IMR-90 (cell line): ENCODE measurements at places on chromosomes 2 and 18. TPM values are rescaled to one million over a fixed set of nuclear protein-coding genes. Genes with fewer than 3 reads are reported as not detected.

- peak; percentile 35 for DNase-seq
These were observed 49.7 kb upstream of the CD28 start for GRCh38 chr2:203656522-203657287.

DNA sequence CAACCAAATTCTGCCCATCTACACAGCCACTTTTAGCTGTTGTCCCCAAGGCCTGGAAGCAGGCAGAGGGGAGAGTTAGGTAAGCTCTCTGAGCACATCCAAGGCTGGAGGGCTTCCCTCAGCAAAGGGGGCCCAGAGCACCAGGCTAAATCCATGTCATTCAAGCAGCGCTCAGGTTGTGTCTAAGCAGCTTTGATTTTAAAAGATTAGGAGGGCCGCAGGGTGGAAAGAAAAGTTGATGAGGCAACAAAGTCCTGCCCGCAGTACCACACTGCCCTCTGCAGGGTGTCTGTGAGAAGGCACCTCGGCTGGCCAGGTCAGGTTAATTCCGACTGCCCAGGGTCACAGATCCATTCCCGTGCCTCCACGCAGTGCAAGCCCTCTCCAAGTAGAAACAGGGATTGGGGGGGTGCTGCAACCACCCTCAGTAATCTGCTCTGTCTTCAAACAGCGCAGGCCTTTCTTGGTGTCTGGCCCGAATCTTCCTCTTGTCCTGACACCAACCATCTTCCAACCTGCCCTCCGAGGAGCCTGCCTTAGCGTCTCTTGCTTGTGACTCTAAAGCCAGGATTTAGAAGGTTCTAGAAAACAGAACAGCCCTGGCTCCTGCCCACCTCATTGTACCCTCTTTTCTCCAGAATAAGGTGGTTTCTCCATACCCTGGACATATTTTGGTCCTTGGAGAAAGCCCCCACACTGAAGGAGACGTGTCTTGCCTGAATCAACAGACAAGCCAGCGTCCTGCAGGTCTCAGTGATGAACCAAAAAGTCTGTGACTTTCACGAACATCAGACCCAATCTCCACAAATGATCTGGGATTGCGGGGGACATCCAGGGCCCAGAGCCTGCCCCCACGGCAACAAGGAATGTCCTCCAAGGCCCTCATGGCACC is 289.2 kb downstream of the TNS1 start:
- peak; percentile 72 for DNase-seq

DNA sequence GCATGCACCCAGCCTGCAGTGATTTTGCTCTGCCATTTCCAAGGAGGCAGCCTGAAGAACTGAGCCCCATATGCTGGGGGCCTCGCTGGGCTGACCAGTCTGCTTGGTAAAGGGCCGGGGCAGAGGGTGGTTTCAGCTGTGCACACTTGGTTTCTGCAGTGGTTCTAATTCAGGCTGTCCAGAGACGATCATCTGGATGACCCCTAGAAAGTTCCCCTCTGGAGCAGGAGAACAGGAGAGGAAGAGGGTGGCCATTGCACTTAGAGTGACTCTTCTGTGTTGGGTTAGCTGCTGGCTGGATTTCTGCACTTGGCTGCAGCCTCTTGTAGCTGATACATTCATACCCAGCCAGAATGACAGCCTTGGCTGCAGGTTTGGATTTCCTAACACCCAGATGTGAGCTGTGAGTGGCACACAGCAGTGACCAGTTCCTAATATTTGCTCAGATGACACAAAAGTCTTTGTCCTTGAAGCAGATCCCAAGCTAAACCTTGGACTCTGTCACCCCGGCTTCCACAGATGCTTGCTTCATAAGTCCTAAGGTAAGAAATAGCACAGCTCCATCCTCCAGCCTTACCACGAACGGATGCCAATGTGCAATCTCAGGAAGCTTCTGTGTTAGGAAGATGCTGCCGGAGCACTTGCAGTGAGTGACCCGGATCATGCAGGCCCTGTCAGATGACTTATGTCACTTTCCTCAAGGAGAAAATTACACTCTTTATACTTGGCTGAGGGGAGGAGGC is 105.6 kb downstream of the HNRNPLL start:
- no peak for DNase-seq

GRCh38 chr2:211611061-211611518 is 927.5 kb downstream of the ERBB4 start:
- DNase-seq = no peak

DNA sequence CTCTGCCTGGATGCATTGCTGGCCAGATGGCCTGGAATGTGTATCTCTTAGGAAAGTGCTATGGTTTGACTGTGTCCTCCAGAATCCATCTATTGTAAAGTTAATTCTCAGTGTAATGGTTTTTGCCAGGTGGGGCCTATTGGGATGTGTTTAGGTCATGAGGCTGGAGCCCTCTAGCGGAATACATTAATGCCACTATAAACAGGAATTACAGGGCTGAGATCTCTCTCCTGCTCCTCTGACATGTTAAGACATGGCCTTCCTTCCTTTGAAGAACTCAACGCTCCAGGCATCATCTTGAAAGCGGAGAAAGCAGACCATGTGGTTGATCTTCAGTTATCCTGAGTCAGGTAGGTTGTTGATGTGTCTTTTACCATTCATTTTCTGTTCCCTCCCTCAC is 276.4 kb downstream of the RPIA start:
- DNase-seq = no peak

DNA sequence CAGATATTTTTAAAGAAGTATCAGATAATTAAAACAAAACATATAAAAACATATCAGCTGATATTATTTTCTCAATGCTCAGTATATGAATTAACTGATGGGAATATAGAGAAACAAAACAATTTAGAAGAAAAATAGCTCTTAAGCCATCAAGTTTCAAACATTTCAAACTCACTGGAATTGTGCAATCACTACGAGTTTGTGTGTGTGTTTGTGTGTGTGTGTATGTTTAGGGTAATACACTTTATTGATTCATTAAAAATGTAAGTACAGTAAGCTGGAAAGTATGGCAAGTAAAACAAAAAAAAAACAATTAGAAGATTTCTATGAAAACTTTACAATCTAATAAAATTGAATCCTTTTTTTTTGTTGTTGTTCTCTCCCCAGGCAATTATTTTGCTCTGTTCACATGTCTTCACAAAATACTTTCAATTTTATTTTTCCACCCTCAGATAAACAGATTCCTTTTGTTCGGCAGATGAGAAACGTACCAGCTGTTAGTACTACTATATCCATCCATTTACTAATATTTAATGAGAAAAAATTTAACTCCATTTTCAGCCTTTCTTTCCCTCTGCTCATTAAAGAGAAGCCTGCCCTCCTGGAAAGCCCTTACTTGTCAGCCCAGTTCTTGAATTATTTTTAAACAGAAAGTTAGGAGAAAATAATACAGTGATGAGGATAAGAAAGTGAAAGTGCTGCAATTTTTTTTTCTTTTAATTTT is 87.6 kb downstream of the SLC8A1 start:
- DNase-seq = peak; percentile 44

- no peak for DNase-seq
These were observed 377.4 kb downstream of the SETBP1 start for GRCh38 chr18:45057955-45058600.

DNA sequence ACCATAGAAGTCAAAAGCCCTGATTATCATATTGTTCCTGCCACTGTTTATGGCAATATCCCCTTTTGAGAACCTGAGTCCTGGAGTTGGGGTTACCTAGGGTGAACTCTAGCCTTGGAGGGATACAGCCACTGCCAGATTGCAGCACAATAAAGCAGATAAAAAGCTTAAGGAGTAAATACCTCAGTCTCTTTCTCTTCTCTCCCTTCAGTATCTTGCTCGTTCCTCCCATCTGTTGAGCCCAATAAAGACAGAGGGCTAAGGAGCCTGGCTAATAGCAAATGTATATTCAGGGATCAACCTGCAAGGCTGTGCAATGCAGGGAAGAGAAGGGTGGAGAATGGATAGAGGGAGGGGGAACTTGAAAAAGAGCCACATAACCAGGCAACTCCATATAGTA is 8.0 kb upstream of the DPP4 start:
- DNase-seq = no peak

Gene OR6B2
- total RNA-seq = not detected in 2 replicates

GRCh38 chr18:45890606-45891005 is 65.1 kb downstream of the SIGLEC15 start:
- no peak for DNase-seq

DNA sequence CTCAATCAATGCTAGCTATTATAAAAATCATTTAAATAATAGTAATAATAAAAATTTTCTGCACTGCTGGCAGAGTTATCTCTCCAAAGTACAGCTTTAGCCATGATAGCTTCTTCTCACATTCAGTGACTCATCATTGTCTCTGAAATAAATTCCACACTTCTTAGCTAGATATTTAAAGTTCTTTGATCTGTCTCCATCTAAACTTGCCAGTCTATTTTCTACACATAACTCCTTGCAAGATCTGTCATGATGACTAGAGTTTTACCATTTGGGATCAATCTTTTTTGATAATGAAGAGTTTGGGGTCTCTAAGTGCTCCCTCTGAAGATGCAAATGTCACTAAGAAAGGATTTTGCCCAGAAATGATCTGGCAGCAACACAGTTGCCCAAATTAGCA is 155.4 kb upstream of the LHCGR start:
- DNase-seq = no peak

DNA sequence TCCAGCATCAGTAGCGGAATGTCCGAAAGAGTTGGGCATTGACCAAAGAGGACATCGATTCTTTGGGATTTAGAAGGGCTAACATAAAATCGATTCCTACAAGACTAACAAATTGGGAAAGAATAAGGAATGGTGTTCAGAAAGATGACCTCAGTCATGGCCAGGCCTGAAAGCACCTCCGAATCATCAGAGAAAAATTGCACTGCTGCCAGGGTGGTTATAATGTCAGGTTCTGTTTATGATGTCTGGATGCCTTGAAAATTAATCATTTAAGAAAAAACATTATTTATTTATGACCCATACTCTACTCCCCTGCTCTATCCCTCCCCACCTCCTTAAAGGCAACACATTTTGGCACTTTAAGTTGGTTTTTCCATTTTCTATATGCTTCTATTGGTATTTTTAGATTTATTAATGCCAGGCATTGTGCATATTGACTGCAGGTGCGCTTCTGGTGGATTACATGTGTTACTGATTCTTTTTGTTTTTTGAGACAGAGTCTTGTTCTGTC is 104.7 kb downstream of the MYCN start:
- no peak for DNase-seq

DNA sequence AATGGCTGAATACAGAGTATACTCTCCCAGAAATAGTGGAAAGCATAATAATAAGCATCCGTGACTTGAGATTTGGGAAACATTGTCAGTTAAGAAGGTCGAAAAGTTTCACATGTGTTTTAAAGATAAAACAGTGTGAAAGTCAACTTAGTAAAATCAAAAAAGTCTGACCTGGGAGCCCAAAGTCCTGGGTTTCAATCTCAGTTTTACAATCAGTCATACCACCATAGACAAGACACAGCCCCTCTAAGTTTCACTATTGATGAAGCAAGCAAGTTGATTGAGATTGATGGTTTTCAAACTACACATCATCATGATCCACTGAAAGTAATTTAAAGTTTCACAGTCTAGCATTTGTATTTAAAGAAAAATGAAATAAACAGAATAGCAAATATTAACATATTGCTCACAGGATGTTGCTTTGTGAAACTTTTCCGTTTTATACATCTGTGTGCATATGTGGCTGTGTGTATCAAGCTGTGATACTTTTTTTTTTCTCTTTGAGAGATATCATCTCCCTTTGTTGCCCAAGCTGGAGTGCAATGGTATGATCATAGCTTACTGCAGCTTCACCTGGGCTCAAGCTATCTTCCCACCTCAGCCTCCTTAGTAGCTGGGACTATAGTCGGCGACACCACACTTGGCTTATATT is 71.1 kb downstream of the PIK3C3 start:
- no peak for DNase-seq

Gene TFPI
- 83.0 and 93.9 TPM in 2 replicates for total RNA-seq

- no peak for DNase-seq
These were observed 36.0 kb downstream of the CHN1 start for GRCh38 chr2:174969091-174969734.

- DNase-seq = no peak
These were observed 520.1 kb upstream of the PKDCC start for GRCh38 chr2:41527525-41528323.

Gene ROCK2
- total RNA-seq = 28.3 and 59.7 TPM in 2 replicates

- DNase-seq = peak; percentile 70
These were observed 475.2 kb upstream of the UBE2E3 start for GRCh38 chr2:180505203-180505602.

Gene LINC00305
- total RNA-seq = not detected in 2 replicates

GRCh38 chr2:240998995-240999791 is 775 bp downstream of the SNED1 start:
- no peak for DNase-seq
